H4 (cell line): ENCODE measurements at places on chromosomes 7 and 10.
A peak's percentile ranks its signal among the peaks of the same experiment; 100 is the strongest.

DNA sequence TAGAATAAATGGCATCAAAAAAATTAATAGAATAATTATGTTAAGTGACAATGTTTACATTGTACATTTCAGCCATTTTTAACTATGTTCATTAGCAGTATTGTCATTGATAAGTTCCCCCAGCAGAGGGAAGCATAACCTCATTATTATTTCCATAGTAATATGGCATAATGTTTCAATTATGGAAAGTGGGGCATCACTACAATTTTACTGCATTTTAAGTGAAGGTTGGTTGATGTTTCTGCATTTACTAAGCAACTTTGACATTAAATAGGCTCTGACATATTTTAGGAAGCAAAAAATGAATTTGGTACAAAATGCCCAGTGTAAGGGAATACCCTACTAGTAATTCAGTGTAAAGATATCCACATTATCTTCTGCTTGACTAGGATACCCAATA lies 218.3 kb downstream of the SEMA3A start:
- DNase-seq = peak; percentile 43

DNA sequence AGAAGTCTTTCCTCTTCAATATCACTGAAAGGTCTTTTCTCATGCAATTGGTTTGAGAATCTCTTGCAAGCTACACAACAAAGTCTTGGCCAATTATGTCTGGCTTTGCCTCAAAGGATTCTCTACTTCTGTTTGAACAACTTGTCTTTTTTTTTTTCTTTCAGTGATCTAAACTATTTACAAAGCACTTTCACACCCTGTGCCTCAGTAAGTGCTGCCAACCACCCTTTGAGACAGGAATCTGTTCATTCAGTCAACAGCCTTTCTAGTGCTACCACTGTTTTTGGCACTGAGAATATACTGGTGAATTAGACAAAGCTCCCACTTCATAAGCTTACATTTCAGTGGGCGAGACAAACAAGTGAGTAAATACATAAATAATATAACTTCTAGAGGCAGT lies 26.9 kb upstream of the SDK1 start:
- DNase-seq = no peak

- DNase-seq = no peak
These were observed 34.5 kb upstream of the CUX1 start for GRCh38 chr7:101782896-101783295.

DNA sequence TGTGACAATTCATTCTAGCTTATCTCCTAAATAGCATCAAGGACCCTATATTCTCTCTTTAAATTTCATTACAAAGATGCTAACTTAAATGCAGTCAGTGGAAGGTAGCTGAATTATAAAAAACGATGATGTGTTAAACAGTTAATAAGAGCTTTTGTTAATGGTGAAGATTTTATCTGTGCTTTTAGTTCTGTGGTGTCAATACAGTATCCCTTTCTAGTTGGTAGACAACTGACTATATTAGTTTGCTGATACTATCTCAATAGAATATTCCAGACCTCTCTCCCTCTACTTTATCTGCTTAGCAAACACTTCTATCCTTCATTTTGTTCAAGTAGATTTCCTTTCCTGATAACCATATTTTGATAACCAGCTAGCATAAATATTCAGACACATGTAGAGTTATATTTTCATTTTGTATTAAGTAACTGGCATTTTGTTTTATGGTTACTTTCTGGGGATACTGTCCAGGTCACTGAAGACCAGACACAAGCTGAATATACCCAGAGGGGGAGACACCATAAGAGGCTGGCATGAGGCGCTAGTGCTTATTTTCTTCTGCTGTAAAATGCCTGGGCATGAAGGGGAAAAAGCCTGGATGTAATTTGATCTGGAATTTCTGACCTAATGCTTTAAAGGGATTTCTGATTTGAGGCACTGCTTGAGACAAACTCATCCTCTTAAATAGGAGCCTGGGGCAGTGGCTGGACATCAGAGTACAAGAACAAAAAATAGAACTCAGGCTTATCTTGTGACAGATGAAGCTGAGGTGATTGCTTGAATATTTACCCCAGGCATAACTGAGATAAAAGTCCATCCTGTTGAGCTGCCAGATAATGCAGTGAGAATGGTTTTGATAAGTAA lies 197.5 kb downstream of the MALRD1 start:
- no peak for DNase-seq

DNA sequence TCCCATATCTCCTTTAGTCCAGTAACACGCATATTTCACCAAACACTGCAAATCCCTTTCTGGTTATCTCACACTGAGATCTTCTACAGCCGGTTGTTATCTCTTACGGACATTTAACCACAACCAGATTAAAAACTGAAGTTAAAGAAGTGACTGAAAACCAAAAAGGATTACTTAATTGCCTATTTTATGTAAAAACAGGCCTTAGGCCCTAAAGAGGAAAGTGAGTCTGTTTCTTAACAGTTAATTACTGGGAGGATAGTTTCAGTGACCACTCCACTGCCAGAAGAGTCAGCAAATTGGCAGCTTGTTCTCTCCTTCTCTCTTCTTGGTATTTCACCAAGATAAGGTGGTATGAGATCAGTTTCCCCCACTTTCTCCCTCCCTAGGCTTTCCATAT lies 161.9 kb upstream of the MEOX2 start:
- DNase-seq = no peak

- DNase-seq = no peak
These were observed 266.0 kb downstream of the C7orf25 start for GRCh38 chr7:42645906-42646305.

GRCh38 chr10:55174419-55174818 lies 373.4 kb upstream of the PCDH15 start:
- no peak for DNase-seq

DNA sequence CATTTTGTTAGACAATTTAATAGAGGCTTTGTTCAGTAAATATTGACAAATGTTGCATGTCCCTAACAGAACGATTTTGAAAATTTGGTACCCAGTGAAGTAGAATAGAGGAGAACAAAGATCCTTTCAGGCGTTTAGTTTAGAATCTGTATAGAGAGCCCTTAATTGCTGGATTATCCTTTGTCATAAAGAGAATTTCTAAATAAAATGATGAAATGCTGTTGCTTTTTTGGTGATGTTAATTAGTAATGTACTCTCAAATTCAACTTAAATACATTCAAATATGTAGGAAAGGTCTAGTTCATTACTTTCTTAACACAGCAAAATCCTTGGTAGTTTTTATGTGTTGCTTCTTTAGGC lies 1.2 kb downstream of the LUC7L2 start:
- DNase-seq = no peak

- DNase-seq = no peak
These were observed 7.5 kb upstream of the POT1 start for GRCh38 chr7:124937076-124937475.
